ENCODE measurements at places on chromosomes 2 and 18.

GRCh38 chr18:21281603-21282002, 39.6 kb downstream of the GREB1L start:
- no peak for DNase-seq

GRCh38 chr2:201363857-201364560, 6.9 kb upstream of the FLACC1 start:
- no peak for DNase-seq

DNA sequence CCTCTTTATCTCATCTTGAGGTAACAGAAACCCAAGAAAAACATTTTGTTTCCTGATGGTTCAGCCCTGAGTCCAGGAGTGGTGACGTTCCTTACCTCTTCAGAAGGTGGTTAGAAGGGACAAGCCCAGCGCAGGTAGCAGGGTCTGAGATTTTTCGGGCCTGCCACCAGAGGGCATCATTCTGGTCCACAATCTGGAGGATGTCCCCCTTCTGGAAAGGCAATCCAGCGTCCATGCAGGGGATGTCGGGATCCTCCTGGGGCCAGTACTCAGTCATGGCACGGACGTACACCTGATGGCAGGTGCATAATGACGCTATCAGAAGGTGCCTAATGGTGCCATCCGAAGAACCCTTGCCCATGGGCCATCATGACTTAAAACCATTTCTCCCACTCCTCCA, 17.7 kb downstream of the MPP4 start:
- DNase-seq, result no peak

- no peak for DNase-seq
Observed at GRCh38 chr2:150526827-150527226, 39.4 kb upstream of the RND3 start.

DNA sequence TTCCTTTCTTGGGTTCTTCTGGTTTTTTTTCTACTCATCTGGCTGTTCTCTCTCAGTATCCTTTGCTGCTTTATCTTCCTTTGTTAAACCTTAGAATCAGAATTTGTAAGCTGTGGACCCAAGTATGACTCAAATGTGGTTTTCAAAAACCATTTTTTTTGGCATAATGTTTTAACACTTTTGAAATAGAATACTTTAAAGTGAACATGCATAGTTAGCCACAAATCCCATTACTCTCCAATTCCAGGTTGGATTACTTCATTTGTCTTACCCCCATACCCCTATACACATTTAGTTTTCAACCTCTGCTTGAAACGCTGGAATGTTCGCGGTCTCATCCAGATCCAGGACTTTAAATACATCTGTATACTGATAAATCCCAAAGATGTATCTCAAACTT, 29.1 kb downstream of the ALMS1 start:
- DNase-seq, result no peak

DNA sequence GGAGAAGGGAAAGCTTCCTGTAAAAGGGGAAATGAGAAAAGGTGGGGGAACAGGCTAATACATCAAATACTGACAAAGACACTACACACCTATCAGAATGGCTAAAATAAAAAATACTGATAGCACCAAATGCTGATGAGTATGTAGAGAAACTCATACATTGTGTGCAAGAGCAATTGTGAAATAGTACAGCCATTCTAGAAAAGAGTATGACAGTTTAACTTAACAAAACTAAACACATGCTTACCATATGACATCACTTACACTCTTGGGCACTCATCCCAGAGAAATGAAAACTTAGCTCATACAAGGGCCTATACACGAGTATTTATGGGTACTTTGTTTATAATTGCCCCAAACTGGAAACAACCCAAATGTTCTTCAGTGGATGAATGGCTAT, 53.4 kb downstream of the ZNF638 start:
- no peak for DNase-seq

DNA sequence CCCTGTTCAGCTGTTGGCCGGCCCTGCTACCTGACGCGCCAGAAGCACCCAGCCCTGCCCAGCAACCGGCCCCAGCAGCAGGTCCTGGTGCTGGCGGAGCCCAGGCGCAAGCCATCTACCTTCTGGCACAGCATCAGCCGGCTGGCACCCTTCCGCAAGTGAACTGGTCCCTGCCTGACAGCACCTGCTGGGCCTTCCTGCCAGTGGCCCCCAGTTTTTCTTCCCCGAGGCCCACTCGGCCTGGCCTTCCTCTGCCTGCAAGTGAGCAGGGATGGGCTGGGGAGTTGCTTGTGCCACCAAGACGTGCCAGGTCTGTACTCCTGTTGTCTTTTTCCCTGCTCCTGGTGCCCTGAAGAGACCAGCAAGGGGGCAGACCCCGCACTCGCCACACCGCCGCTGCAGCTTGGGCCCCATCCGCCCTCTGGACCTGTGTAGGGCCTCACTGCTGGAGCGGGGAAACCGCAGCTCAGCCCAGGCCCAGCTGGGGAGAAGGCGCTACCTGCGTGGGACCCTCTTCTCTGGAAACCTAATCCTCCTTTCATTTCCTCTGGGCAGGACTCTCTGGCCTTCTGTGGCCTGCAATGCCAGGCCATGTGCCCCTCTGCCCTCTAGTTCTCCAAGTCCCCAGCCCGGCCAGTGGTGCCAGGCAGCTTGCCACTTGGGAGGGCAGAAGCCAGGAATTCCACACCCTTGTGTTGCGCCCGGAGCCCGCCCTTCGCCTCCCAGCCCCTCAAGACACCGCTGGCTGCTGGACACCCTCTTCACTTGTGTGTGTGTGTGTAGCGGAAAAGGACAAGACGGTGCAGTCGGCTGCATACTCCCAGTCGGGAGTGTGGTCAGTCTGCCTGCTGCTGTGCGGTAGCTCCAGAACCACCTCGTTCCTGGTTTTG, 47.0 kb downstream of the FAM168B start:
- DNase-seq, result no peak

DNA sequence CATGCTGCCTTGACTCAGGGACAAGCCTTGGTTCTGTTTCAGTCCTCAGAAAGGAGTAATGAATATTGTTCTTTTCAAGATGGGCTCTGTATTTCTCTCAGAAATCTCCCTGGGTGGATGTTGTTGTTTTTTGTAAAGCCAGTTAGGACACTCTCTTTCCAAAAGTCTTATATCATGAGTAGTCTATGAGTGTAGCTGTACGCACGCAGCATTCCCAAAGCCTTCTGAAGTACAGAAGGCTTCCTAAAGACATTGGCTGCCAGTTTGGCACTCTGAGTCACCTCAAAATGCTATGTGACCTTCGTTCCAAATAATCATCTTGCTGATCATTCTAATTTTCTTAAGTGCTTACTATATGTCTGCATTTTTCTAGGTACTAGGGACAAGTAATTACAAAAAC, 16.7 kb upstream of the GTF2A1L start:
- no peak for DNase-seq

GRCh38 chr2:68878071-68878711, 7.0 kb upstream of the BMP10 start:
- DNase-seq, result no peak

GRCh38 chr2:241358470-241358869, 2.4 kb downstream of the FARP2 start:
- DNase-seq, result no peak

GRCh38 chr18:58753976-58754375, 82.7 kb downstream of the MALT1 start:
- no peak for DNase-seq

DNA sequence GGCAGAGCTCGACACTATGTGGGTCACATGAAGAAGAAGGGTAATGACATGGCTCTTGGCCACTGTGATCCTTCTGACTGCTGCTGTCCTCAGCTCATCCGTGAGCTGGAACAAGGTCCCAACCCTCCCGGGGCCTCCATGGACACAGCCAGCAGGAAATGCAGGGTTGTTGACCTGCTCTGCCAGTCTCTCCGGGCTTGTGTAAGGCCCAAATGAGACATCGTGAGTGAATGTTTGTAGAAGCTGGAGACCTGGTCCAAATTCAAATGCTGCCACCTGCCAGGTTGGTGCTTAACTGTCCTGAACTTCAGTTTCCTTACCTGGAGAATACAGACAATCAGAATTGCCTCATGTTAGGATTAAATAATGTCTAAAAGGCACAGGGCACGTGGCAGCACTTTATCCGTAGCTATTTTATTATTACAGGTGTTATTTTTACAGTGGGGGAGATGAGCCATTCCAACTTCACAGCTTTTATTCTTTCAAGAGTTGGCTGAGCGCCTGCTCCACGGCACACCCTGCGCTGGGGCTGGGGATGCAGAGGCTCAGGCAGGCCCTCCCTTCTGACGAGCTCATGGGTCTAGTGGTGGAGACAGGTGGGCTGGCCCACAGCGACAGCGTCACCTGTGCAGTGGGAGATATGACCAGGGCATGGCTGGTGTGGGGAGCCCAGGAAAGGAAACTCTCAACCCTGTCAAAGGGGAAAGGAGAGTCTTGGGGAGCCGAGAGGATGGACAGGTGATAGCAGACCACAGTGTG, 15.1 kb downstream of the ARHGEF4 start:
- DNase-seq, result no peak

- no peak for DNase-seq
Observed at GRCh38 chr2:196262606-196263005, 91.2 kb upstream of the STK17B start.

- no peak for DNase-seq
Observed at GRCh38 chr2:164877169-164877568, 35.5 kb upstream of the COBLL1 start.

Measured in stimulated activated CD8-positive, alpha-beta memory T cell treated with anti-CD3 and anti-CD28 coated beads, Interleukin-7, amount 100 ng/mL, for 1 hour (primary cell).